Daoy (cell line): ENCODE measurements at places on chromosomes 7 and 10. TPM values are rescaled to one million over a fixed set of nuclear protein-coding genes. Genes with fewer than 3 reads are reported as not detected.

DNA sequence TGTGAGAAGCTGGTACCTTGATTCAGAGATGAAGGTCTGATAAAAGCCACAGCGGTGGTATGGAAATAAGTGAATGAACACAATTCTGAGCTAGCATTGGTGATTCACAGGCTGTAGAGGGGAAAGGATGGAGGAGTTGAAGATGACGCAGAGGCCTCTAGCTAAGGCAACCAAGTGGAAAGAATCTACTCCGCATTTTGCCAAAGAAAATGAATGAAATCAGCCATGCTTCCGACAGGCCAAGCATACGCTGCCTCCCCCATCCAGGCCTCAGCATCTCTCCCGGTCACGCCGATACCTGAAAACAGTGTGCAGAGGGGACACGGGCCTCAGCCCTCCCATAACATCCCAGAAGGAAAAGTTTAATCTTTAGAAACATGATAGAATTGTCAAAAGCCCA, 124.3 kb upstream of the UNC5B start:
- DNase-seq = peak; percentile 53

DNA sequence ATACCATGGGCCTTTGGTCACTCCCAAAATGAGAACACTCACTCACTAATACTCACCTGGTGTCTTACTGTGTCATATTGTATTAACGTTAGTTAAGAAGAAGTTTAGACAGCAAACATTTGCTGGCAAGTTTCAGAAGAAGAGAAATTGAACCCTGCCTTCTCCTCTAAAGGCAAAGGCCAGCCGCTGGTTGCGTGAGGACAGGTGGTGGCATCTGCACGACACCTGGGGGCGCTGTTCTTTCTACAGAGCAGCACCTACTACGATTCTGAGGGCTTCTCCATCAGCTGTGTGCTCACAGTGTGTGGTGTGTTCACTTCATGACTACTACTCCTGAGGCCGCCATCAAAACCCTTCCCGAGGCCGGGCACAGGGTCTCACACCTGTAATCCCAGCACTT, 17.9 kb upstream of the CLEC2L start:
- peak; percentile 27 for DNase-seq

DNA sequence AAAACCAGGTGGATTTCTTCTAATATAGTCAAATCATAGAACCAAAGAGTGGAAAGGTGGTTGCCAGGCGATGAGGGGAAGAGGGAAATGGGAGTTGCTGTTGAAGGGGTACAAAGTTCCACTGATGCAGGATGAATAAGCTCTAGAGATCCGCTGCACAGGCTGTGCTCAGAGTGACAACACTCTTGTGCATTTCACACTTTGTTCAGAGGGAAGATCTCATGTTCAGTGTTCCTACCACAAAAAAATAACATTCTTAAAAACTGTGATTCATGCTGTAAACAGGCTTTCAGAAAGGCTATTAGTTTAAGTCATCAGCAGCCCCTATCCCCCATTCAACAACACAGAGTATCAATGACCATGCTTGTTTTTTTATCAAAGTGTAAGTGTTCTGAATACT, 213.8 kb downstream of the COBL start:
- DNase-seq = peak; percentile 46

DNA sequence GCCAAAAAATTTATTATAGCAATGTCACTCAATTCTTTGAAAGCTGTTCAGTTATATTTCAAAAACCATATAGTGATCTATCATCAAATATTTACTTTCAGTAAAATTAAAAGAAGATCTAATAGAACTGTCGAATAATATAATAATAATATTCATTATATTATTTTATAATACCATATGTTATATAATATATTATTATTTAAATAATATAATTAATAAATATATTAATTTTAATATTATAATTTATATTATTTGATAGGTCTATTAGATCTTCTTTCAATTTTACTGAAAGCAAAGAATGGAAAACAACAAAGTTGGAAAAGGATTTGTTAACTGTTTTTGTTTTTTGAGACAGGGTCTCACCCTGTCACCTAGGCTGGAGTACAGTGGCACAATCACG, 22.5 kb upstream of the UCMA start:
- no peak for DNase-seq

The CYP26A1 gene
- total RNA-seq = 0.15 and 0.17 TPM in 2 replicates

GRCh38 chr10:5557799-5558771, 33.3 kb downstream of the CALML3 start:
- DNase-seq = no peak

The HOXA1 gene
- total RNA-seq = 5.5 and 6.4 TPM in 2 replicates

- DNase-seq = no peak
These were observed 13.2 kb downstream of the TLL2 start for GRCh38 chr10:96500519-96500918.

- DNase-seq = no peak
These were observed 12.9 kb downstream of the SGCE start for GRCh38 chr7:94642838-94643653.

DNA sequence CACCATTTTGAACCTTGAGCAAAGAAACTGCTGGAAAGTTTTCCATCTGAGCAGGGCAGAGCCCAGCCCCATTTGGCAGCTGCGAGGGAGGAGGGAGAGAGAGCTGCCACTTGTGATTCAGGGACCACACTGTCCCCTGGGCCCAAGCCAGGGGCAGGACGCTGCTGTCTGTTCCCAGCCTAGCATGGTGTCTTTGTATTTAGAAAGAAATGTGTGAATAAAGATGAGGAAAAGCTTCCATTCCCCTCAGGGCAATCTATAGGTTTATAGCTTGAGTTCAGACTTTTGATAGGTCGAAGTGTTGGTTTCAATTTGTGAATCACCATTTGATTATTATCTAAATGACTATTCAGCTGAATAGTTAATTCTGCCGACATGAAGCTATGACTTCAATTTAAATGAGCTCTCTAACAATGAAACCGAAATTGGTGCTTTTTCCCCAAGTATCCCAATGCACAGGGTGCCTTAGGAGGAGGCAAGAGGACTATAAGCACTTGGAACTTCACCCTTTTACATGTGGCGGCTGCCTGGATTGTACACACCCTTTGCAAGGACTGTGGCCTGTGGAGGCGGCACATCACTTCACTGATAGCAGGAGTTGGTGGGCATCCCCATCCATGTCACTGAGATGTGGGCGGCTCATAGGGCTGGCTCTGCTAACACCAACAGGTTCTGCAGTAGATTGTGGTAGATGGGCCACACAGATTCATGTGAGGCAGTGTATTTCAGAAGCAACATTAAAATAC, 223.5 kb downstream of the CCDC3 start:
- DNase-seq = no peak

The TCAF2 gene
- 0.42 and 1.3 TPM in 2 replicates for total RNA-seq
